ENCODE measurements at places on chromosomes 2 and 18. TPM values are rescaled to one million over a fixed set of nuclear protein-coding genes. Genes with fewer than 3 reads are reported as not detected.

The FRZB gene
- 13.3 TPM for polyA plus RNA-seq

The ZAP70 gene
- polyA plus RNA-seq: 1.5 TPM

The EML6 gene
- 8.5 TPM for polyA plus RNA-seq

The FER1L5 gene
- 1.8 TPM for polyA plus RNA-seq

The AKAIN1 gene
- not detected for polyA plus RNA-seq

The SMCHD1 gene
- 57.4 TPM for polyA plus RNA-seq

The KCNE4 gene
- 17.8 TPM for polyA plus RNA-seq

The IL36B gene
- not detected for polyA plus RNA-seq

The SERPINB4 gene
- 0.23 TPM for polyA plus RNA-seq

The C1QL2 gene
- not detected for polyA plus RNA-seq

The TRABD2A gene
- 0.32 TPM for polyA plus RNA-seq

The SLC9A4 gene
- polyA plus RNA-seq: 10.2 TPM

The KATNAL2 gene
- 12.6 TPM for polyA plus RNA-seq

The C2orf78 gene
- not detected for polyA plus RNA-seq

The PUS10 gene
- polyA plus RNA-seq: 11.4 TPM

The MROH2A gene
- polyA plus RNA-seq: 0.40 TPM

The BOLL gene
- polyA plus RNA-seq: 0.20 TPM

The TEKT4 gene
- polyA plus RNA-seq: not detected

The LIMS2 gene
- polyA plus RNA-seq: 16.6 TPM

The DSG1 gene
- polyA plus RNA-seq: 0.06 TPM

The SULT6B1 gene
- not detected for polyA plus RNA-seq

The UBE2E3 gene
- polyA plus RNA-seq: 193 TPM

The MAL gene
- 329 TPM for polyA plus RNA-seq

The KIAA2012 gene
- 0.38 TPM for polyA plus RNA-seq

The CRYGC gene
- polyA plus RNA-seq: not detected

The CPO gene
- polyA plus RNA-seq: 1.3 TPM

The POU3F3 gene
- polyA plus RNA-seq: 92.1 TPM

The FOXD4L1 gene
- polyA plus RNA-seq: 0.16 TPM

The TMEM247 gene
- not detected for polyA plus RNA-seq

The C2orf72 gene
- polyA plus RNA-seq: 4.9 TPM

The HAT1 gene
- polyA plus RNA-seq: 81.9 TPM

The RAB17 gene
- 21.3 TPM for polyA plus RNA-seq

The FNDC4 gene
- 11.5 TPM for polyA plus RNA-seq

The RGPD3 gene
- 0.23 TPM for polyA plus RNA-seq

The C2orf66 gene
- polyA plus RNA-seq: 1.3 TPM

The ADD2 gene
- 6.3 TPM for polyA plus RNA-seq

Measured in left renal pelvis (tissue), 4 donors.